ENCODE measurements at places on chromosomes 3 and 15.

GRCh38 chr15:56891852-56892440 lies 26.5 kb upstream of the TCF12 start:
- DNase-seq = no peak

- no peak for DNase-seq
Measured at GRCh38 chr3:42501321-42501680, 1.1 kb upstream of the VIPR1 start.

GRCh38 chr15:64355348-64355943 lies 527 bp downstream of the CSNK1G1 start:
- peak; percentile 20 for DNase-seq

DNA sequence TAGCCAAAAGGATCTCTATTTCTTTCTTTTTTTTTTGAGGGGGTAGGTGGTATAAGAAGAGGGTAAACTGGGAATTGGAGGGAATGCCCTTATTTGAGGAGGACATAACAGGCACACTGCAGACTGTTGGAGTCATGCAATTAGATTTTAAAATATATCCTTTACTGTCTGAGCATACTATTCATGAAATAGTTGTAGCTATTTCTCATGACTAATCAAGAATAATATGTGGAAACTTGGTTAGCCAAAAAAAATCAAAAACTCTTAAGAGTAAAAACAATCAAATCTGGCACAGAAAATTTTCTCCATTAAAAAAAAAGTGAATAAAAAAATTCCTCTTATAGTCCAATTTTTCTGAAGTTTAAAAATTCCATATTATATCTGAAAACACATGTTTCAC lies 174.9 kb downstream of the SCAPER start:
- DNase-seq = no peak

Data from stimulated activated CD8-positive, alpha-beta memory T cell treated with anti-CD3 and anti-CD28 coated beads, Interleukin-7, amount 100 ng/mL, for 48 hours (primary cell).